Bronchial smooth muscle cell (primary cell): ENCODE measurements at places on chromosomes 11 and 22. TPM values are rescaled to one million over a fixed set of nuclear protein-coding genes. Genes with fewer than 3 reads are reported as not detected.

APOA5 gene
- total RNA-seq, result under 0.01 TPM in 1 of 2 replicates, not detected in the other

OR51I1 gene
- total RNA-seq, result 0.60 TPM in 1 of 2 replicates, not detected in the other

MYBPC3 gene
- not detected in 2 replicates for total RNA-seq

PATE4 gene
- total RNA-seq, result not detected in 2 replicates
